Astrocyte of the spinal cord (primary cell): ENCODE measurements at places on chromosomes 1 and 21.

GRCh38 chr1:33719326-33719725 is 144.6 kb upstream of the HMGB4 start:
- no peak for DNase-seq

GRCh38 chr1:210455840-210456603 is 127.3 kb downstream of the HHAT start:
- DNase-seq = no peak

DNA sequence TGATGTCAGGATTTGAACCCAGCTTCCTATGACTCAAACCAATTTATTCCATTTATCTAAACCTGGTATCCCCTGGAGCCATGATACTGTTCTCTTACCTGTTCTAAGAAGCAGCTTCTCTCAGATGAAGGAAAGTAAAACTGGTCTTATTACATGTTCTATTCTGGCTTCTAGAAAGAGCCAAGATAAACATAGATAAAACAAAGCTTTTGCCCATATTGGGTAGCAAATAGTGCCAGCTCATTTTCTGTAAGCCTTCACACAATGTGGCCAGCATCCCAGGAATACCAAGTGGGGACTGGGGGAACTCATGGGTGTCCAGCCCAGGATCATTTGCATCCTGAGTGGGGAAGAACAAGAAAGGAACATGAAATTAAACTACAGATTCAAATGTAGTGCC is 53.5 kb upstream of the EPHA8 start:
- DNase-seq = peak; percentile 57

DNA sequence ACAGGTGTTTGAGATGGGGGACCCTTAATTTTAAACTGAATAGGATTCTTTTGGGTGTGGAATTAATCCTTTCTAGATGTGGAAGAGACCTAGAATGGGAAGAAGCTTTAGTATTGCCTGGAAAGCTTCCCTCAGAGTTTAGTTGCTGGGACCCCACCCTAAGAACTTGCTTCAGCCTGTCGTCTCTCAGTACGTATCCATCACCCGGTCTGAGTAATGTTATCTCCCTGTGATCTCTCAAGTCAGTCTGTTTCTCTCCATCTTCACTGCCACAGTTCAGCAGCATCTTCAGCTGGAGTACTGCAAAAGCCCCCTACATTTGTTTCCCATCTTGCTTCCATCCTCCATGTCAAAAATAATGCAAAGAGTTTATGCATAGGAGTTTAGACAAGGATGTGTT is 28.9 kb downstream of the CNST start:
- DNase-seq = no peak

- DNase-seq = no peak
Observed at GRCh38 chr1:17573518-17574041, 34.1 kb downstream of the ARHGEF10L start.

DNA sequence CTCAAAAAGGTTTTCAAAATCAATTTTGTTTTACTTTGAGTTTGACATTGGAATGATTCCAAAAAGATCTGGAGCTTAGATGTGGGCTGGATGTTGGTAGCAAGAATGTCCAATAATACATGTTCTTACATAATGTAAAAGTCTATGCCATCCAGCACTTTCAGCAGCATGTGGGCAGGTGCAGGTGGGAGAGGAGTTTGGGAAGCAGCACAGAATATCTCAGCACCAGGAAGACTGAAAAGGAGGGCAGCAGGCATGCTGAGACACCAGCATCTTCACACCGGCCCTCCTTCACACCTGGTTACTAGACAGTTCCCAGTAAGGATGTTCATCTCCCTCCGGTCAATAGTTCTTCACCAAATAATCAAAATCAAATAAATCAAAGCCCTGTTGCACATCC is 166.6 kb downstream of the ZBTB18 start:
- no peak for DNase-seq

GRCh38 chr1:185850366-185850765 is 116.2 kb downstream of the HMCN1 start:
- no peak for DNase-seq

DNA sequence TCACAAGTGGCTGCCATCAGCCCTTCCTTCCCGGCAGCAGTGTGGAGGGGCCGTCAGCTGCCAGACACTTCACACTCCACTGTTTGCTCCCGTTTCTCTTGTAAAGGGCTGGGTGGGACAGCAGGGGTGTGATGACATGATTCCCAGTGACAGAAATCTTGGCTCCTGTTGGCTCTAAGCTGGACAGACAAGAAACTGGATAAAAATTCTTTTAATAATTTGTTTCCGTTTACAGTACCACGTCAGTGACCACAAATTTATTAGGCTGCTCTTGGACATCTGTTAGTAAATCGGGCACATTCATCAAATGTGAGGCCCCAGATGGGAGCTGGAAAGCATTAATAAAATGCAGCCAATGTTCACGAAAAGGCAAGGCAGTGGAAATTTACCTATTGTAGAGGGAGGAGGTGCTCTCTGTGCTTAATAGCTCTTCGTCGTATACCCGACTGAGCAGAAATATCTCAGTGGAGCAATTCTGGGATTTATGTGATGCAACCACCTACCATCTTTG is 353.7 kb upstream of the GREM2 start:
- no peak for DNase-seq
